ENCODE measurements at places on chromosomes 5 and 9.

DNA sequence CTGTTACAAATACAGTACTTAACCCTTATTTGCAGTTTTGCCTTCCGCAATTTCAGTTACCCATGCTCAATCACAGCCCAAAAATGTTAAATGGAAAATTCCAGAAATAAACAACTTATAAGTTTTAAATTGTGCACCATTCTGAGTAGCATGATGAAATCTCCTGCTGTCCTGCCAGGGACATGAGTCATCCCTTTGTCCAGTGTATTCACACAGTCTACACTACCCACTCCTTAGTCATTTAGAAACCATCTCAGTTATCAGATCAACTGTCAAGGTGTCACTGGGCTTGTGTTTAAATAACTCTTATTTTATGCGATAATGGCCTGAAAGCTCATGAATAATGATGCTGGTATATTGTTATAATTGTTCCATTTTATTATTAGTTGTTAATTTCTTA, 95.8 kb downstream of the PLCXD3 start:
- DNase-seq, result no peak

DNA sequence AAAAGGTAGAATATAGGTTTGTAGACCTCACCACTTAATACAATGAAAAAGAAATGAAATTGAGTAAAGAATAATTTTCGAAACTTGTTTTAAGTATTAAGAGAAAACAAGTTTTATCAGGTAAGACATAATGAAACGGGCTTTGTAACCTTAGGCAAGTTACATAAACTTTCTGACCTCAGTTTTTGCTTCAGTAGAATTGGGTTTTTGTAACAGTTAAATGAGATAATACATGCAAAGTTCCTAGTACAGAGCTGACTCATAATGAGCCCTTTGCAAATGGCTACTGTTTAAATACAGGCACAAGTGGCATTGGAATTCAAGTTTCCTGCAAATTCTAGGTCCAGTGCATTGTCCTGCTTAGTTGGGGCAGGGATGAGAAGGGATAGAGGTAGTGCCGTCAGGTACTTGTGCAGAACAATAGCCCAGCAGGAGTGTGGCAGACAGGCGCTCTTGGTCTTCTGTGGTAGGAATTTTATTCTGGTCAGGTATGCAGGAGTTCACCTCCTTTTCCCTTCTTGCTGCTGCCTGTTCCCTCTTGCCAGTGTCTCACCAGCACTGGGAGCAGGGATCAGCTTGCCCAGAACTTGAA, 203.8 kb downstream of the PBX3 start:
- no peak for DNase-seq

- no peak for DNase-seq
Observed at GRCh38 chr5:117954331-117954730, 1034.0 kb downstream of the DTWD2 start.

- DNase-seq, result no peak
Observed at GRCh38 chr9:13175732-13176131, 103.8 kb downstream of the MPDZ start.

- peak; percentile 49 for DNase-seq
Observed at GRCh38 chr5:172114875-172115422, 73.1 kb downstream of the STK10 start.

DNA sequence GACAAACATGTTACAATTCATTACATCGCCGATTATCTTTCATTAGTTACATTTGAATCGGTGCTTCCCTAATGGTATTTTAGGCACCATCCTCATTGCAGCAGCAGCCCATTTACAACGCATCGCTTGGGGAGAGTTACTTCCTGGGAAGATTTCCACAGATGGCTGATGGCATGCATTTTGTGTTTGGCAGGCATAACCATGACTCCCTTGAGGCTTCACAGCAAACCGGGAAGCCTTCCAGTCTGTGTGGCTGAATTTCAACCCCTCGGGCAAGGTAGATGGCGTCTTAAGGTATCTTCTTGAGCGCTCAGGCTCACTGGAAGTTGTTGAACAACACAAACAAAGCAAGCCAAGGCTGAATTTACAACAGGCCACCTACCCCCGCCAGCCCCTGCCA, 1.6 kb upstream of the DNAH5 start:
- no peak for DNase-seq
